Gastroesophageal sphincter (tissue), 4 donors: ENCODE measurements at places on chromosomes 2 and 18.
A peak's percentile ranks its signal among the peaks of the same experiment; 100 is the strongest.

DNA sequence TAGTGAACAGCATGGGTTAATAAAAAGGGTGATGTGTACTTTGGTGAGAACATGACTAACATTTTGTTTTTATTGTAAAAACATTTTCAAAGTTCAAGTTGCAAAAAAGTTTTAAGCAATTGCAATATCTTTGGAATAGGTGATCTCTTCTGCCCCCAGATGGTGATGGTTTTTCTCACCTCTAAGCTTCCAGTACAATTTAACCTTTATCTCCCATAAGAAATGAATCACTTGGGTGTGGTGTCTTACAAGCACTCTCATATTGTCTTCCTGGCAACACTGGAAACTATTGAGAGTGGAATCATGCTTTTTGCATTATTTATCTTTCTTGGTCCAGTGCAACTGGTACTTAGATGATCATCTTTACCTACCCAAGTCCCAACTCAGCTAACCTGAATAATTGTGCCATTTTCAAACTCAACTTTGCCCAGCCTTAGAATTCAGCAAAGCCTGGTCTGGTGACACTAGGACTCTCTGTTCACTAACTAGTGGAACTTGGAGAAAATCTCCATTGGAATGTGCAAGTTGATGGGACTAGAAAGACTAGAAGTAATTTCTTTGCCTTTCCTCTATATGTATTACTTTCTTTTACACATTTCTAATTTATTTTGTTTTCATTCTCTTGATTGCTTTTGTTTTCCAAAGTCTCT, 964.7 kb upstream of the ZEB2 start:
- no peak for ATAC-seq

DNA sequence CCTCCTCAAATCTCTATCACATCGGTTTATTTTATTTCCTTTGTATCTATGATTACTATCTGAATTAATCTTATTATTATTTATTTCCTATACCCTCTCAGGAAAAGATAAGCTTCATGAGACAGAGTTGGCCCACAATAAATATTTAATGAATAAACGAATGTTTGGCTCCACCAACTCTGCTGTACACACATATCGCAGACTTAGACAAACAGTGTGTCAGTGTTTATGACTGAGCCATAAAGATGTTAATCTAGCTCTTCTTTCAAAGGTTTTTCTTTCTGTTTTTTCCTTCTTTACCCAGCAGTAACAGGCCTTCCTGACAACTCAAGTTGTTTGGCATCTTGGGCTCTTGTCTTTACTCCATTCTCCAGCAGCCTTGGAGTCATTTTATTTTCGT, 329.5 kb downstream of the CDH2 start:
- no peak for ATAC-seq

- no peak for ATAC-seq
Measured at GRCh38 chr2:197308996-197309690, 1.4 kb downstream of the ANKRD44 start.

GRCh38 chr2:237631007-237631785, 3.8 kb downstream of the LRRFIP1 start:
- no peak for ATAC-seq

GRCh38 chr18:37259711-37260110, 305.9 kb downstream of the CELF4 start:
- no peak for ATAC-seq

DNA sequence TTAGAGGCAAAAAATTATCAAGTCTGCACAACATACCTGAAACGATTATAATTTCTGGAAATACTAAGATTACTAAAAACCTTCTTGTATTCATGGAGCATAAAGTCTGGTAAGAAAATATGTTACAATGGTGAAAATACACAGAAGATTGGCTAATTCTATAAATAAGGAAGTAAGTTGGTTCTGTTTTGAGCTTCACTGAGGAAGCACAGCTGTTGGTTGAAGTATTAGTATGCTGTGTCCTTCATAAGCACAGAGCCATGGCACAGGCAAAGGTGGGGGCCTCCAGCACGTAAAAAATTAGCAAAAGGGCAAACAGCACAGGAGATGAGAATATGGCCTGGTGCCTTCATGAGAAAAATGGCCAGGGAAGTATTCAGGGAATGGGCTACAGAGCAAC, 40.4 kb upstream of the ANKRD62 start:
- no peak for ATAC-seq

GRCh38 chr2:237358721-237359517, 55.0 kb downstream of the COL6A3 start:
- ATAC-seq = no peak

DNA sequence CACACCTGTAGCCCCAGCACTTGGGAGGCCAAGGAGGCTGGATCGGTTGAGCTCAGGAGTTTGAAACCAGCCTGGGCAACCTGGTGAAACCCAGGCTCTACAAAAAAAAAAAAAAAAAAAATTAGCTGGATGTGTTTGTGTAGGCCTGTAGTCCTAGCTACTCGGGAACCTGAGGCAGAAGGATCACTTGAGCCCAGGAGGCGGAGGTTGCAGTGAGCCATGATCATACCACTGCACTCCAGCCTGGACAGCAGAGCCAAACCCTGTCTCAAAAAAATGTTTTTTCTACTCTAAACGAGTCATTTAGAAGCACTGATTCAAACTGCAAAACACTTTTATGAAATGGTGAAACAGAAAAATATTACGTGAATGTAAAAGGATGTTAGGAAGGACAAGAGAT, 69.1 kb upstream of the SLC39A10 start:
- ATAC-seq = no peak

- no peak for ATAC-seq
Measured at GRCh38 chr2:29174937-29175336, 59.7 kb downstream of the CLIP4 start.

DNA sequence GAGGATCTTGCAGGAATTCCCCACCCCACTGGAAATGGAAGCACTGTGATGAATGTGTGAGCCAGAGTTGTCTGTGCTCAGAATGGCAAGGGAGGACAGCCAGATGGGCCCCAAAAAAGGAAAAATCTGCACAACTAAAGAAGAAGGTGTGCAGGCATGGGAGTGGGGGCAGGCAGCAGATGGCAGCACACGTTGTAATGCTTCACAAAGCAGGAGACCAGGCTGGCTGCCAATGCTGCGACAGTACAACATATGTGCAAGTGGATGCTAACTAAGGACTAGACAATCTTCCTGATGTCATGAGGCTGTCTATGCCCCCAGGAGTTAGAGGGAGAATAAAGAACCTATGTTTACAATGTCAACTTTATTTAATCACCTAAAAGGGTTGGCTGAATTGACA, 27.2 kb downstream of the ST6GAL2 start:
- ATAC-seq = no peak

- peak; percentile 44 for ATAC-seq
Measured at GRCh38 chr2:68435615-68436014, 31.5 kb downstream of the FBXO48 start.

- peak; percentile 8 for ATAC-seq
Measured at GRCh38 chr2:135052997-135053474, 944 bp downstream of the RAB3GAP1 start.

DNA sequence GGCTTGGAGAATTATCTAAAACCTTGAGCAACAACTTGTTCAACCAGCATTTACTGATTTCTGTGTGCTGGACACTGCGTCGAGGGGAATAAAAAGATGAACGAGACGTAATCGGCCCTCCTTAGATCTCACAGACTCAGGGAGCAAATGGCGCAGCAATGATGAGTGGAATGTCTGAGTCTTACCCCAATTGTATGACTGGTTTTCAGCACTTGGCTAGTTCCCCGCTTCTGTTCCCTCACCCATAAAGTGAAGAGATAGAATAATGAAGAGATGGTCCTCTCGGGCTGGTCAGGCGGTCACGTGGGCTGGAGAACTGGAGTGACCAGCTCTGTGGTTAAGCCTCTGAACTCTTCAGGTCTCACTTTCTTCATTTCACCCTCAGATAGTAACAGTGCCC, 17.3 kb upstream of the GATA6 start:
- ATAC-seq = no peak

GRCh38 chr18:2448565-2449151, 122.6 kb downstream of the METTL4 start:
- ATAC-seq = no peak

- no peak for ATAC-seq
Measured at GRCh38 chr2:8563814-8564474, 117.9 kb upstream of the ID2 start.

DNA sequence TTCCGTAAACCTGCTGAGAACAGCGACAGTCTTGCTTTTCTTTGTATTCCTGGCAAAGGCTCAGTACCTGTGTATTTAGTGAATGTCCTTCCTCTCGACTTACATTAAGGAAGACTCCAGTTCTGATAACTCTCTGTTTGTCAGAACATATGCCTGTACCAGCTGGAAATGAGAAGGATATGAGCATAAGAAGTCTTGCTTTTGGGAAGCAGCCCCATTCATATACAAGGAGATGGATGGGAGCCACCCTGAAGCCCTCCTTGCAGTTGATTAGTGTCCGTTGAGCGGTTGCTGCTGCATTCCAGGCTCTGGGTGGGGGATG, 59.8 kb downstream of the SH3BP4 start:
- ATAC-seq = no peak

GRCh38 chr2:48145845-48146452, 239.7 kb upstream of the FBXO11 start:
- ATAC-seq = no peak

DNA sequence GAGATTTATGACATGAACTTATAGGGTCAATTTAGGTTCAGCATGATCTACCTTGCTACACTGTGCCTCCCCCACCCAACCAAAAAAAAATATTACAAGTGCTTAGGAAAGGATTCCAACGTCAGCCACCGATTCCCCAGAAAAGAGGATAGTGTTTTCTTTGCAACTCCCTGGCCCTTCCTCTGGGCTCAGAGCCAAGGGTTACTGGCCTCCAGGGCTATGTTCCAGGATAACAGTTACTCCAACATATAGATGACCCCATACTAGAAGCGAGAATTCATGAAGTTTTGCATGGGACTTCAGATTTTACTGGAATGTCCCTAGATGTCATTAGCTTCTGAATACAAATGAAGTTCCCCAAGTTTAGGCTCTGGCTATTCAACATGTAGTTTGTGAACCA, 172.1 kb downstream of the UPP2 start:
- ATAC-seq = no peak

DNA sequence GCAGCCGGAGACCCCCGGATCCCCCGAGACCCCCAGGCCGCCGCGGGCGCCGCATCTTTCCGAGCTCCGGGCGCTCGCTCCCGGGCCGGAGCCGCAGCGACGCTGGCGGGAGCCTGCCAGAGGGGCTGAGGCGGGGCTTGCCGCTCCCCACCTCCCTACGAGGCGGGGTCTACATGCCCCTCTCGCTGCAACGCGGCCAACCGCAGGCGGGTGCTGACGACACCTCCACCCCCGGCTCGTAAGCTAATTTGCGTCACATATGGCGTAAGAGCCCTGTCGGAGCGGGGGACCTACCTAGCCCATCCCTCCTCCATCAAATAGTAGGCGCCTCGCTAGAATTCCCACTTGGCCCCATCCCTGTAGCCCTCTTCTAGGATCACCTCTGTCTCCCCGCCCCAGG, at the start of gene PTPRN:
Gene PTPRN, minus strand, starts transcription at position 124 of the 400 bp plus-strand sequence. Its CDS starts 69 bp downstream, at position 55.
- ATAC-seq = no peak

- ATAC-seq = no peak
Measured at GRCh38 chr2:174568425-174568824, 29.2 kb downstream of the WIPF1 start.

GRCh38 chr2:123692121-123692520, 333.0 kb upstream of the CNTNAP5 start:
- ATAC-seq = no peak

- ATAC-seq = peak; percentile 20
Measured at GRCh38 chr2:28355521-28356094, 37.0 kb upstream of the FOSL2 start.

DNA sequence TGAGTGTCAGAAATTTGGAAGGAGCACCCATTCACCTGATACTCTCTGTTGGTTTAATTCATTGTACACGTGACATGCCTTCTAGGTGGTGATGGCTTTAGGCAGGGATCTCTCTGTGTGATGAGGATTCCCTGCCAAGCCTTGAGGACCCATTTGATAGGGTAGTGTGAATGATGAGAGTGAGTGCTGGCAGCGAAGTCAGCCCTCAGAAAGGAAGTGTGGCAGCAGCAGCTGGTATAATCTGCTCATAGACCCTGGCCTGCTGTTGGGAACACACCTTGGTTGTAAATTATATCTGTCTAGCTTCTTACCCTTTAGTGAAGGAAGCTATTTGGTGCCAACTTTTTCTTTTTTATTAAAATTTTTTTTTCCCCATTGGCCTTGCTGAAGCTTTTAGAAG, 164.5 kb downstream of the HAUS1 start:
- no peak for ATAC-seq

DNA sequence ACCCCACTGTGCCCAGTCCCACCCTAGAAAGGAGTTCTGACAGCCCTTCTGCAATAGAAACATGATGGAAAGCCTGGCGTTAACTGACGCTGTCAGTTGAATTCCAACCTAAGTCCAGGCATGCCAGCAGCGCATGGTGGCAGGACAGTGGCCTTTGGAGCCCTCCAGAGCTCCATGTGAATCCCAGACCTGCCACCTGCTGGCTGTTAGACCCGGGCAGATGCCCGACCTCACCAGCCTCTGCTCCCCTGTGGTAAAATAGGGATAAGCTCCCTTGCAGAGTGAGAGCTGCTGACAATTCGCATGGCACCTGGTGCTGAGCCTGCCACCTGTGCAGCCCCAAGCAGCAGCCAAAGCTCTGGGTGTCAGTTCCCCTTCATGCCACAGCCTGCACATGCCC, 138.6 kb downstream of the LOXHD1 start:
- ATAC-seq = no peak

DNA sequence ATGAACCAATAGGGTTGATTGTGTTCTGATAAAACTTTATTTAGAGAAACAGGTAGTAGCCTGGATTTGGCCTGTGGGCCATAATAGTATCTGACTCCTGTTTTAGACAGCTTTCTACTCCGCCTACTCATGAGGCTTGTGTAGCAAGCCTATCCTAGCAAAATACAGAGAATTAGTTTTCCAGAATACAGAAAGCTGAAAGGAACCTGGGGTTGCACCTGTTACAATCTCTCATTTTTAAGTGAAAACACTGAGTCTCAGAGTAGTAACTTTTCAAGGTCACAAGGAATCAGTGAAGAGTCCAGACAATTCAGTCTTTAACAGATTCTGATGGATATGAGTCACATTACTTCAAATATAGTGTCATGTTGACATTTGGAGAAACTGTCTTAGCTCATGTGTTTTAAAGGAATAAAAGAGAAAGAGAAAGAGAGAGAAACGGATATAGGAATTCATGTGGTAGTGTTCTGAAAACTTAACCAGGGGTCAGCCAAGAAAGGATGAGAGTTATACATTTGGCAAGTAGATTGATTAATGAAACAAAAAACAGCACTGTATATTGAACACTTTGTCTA, 17.0 kb downstream of the ARHGAP28 start:
- no peak for ATAC-seq
